ENCODE measurements at places on chromosomes 2 and 18.

DNA sequence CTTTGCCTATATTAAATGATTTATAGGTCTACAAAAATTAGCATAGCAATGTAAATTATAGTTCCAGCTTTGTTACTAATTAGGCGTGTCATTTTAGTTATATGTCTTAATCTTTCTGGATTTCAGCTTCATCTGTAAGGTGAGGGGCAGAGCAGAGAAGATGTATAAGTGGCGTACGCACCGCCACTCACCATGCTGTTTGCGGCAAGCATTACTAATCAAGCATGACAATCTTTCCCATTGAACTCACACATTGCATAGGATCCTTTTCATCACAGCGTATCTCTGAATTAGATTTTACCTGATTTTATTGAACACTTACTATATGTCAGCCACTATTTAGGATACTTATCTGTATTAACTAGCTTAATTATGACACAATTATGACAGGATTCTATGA is 183.6 kb upstream of the DLGAP1 start:
- no peak for DNase-seq

GRCh38 chr2:13091861-13092378 is 375.2 kb downstream of the TRIB2 start:
- no peak for DNase-seq

DNA sequence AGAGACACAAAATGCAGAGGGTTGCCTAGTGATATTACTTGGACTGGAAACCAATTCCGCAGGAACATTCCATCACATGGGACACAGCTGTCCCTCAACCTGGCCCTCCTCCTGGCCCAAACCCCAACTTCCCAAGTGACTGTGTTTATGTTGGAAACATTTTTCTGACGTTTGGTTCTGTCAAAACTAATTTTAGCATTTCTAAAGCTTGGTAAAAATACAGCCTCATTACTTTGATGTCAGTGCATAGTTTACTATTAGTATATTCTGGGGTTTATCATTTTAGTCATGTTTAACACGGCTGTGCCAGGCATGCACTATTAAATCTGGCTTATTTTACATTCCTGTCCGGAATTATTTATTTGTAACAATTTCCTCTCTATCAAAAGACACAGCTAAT is 69.9 kb downstream of the GLI2 start:
- DNase-seq, result no peak

DNA sequence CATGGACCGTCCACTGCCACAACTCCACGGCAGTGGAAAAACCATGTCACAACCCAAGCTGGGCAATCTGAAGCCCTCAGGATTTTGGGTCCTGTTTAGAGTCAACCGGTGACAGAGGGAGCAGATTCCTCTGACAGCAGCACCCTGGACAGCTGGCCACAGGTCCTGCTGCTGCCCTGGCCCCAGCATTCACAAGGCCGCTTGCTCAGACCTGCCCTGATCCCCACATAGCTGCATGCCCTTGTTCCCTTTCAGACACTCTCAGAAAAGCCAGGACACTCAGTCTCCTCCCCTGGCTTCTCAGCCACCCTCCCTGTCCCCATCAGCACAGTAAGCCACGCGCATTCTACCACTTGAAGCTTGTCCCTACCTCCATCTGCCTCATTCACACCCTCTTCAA is 1.6 kb downstream of the COPS9 start:
- no peak for DNase-seq

DNA sequence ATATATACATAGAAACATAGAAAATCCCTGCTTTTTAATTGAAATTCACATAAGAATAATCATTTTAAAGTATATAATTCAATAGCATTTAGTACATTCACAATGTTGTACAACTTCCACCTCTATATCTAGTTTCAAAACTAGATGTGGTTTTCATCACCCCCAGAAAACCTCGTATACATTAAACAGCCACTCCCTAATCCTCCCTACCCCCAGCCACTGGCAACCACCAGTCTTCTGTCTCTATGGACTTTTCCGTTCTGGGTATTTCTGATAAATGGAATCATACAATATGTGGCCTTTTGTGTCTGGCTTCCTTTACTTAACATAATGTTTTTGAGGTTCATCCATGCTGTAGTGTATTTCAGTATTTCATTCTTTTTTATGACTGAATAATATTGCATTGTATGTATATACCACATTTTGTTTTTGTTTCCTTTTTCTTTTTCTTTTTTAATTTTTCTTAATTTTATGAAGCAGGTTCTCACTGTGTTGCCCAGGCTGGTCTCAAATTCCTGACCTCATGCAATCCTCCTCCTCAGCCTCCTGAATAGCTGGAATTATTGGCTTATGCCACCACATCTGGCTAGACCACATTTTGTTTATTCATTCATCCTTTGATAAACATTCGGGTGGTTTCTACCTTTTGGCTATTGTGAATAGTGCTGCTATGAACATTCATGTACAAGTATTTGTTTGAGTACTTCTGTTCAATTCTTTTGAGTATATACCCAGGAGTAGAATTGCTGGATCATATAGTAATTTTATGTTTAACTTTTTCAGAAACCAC is 50.6 kb upstream of the RNF152 start:
- no peak for DNase-seq

Measured in activated CD4-positive, alpha-beta T cell treated with anti-CD3 and anti-CD28 coated beads for 48 hours (primary cell).